KBM-7 (cell line): ENCODE measurements at places on chromosomes 7 and 10.

DNA sequence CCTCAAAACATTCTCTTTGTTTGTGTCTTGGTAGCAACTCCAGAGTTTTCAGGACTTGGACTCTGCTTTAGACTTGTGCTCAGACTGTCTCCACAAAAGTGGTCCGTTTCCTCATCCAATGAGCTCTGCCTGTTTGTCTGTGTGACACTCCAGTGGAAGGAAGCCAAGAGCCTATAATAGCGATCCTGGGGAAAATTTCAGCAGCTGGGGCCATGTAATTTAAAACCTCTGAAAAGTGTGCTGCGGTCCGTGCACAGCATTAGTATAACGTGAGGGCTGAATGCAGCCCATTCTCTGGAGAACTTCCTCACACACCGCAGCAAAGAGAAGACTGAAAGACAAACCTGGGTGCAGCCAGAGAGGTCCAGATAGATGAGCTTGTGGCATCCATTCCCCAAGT, at the start of gene LRRC17:
Gene LRRC17, plus strand, starts transcription at position 259 of the 400 bp plus-strand sequence. CDS start 20,914 bp downstream, outside the sequence.
- no peak for DNase-seq

DNA sequence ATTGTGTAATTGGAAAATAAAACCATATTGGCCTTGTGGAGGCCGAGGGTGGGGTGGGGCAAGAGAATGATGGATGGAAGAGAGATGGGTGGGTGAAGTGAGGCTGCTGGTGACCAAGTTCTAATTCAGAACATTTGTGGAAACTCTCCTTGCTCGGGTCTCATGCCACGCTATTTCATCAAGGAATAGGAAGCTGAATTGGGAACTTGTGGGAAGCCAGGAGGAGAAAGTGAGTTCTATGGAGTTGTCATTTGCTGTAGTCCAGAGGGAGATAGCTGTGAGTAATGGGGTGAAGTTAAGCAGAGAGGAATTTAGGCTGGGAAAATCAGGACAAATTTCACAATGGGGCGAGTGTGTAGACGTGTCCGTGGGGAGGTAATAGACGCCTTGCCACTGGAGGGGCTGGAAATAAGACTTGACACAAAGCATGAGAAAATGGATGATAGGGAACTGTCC, 339.2 kb downstream of the LRMDA start:
- DNase-seq = no peak

GRCh38 chr7:117588352-117588794, 108.5 kb downstream of the CFTR start:
- DNase-seq = no peak

DNA sequence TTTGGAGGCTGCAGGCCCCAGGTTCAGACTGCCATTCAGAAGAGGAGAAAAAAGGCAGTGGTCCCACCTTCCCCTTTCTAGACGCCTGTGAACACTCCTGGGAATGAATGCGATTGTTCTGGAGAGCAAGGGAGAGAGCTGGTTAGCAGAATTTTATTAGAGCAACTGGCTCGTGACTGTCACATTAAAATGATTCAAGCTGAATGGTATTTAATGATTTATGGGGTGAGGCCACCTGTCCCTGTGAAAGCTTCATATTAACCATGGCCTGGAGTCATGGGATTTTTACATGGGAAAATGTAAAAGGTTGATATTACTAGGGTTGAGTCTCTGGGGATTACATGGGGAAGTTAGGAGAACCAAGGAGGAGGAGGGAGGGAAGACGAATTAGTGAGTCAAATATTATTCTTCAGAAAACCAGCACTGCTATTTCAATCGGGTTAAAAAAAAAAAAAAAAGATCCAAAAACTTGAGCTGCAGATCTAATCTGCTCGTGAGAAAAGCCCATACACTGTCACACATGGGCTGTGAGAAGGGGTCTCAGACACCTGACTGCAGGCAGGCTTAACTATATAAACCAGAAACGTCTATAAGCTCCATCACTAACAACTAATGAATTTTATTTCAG, 8.3 kb downstream of the CXCL12 start:
- no peak for DNase-seq

DNA sequence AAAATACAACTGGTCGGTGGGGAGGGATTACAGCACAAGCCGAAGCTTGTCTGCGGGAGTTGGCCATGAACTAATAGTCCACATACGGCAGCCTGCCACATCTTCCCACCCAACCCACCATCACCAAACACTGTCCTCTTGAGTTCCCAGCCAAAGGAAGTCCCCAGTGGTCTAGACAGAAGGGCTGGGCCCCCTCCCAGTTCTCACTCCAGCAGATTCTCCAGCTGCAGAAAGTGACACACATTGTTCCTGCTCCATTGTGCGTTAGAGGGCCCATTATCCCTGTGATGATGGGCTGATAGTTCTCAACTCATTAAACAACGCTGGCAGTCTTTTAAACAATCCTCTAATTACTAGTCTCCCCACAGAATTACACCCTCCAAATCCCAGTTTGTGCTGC, 148.0 kb downstream of the FGFR2 start:
- no peak for DNase-seq
